ENCODE measurements at places on chromosomes 11 and 22.

DNA sequence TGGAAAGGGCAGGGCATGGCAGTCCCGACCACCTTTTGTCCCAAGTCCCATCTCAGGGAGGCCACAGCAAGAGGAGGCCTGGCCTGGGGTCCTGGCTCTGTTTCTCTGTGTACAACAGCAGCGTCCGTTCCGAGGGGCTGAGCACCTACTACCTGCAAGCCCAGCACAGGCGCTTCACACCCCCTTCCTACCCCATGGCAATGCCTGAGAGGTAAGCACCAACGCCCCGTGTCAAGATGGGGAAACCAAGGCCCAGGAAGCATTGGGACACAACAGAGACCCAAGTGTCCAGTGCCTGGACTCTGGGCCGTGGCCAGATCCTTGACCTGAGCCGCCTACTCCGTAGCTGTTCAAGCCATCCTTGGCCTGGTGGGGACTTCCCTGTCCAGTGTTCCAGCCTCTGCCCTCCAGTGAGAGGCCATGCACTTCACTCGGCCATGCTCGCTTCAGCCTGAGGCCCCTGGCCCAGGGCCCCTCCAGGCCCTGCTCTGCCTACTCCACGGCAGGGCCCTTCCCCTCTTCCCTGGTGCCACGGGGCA is 14.3 kb upstream of the TCF20 start:
- DNase-seq: no peak

- no peak for DNase-seq
These were observed 33.4 kb upstream of the EIF3D start for GRCh38 chr22:36562261-36562835.

- DNase-seq: no peak
These were observed 116.8 kb downstream of the WNT7B start for GRCh38 chr22:45860201-45860600.

DNA sequence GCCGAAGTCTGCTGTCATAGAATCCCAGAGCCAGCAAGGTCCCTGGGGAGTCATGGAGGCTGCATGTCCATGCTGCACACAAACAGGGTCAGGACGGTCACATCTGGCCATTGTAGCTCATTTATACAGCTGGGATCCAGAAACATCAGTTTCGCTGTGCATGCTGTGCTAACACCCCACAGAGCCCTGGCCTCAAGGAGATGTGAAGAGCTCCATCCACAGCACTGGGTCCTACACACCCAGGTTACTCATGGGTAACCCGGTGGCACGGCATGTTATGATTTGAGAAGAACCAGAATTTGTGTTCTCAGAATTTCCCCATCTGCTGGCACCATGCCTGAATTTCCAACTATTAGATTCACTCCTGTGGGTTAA is 146.3 kb upstream of the ARHGAP20 start:
- DNase-seq: no peak

- DNase-seq: no peak
These were observed 7.4 kb downstream of the SCARF2 start for GRCh38 chr22:20430101-20430719.

DNA sequence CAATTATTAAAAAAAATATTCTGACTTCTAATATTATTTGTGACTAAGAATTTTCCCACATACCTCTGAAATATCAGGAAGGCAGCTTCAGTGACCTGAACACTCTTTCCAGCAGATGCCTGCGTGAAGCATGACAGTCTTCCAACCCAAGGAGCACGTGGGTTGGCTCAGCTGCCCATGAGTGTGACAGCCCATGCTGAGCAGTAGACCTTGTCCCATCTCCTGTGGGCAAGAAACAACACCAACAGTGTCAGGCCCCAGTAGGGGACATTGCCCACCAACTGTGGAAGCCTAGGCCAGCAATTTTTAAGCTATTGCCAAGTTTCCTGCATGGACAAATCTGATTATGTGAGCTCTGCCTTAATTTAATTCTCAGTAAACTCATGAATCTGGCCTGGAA is 66.4 kb upstream of the OLFML1 start:
- DNase-seq: no peak

- peak; percentile 65 for DNase-seq
These were observed 16.9 kb downstream of the CTNND1 start for GRCh38 chr11:57778318-57779037.

DNA sequence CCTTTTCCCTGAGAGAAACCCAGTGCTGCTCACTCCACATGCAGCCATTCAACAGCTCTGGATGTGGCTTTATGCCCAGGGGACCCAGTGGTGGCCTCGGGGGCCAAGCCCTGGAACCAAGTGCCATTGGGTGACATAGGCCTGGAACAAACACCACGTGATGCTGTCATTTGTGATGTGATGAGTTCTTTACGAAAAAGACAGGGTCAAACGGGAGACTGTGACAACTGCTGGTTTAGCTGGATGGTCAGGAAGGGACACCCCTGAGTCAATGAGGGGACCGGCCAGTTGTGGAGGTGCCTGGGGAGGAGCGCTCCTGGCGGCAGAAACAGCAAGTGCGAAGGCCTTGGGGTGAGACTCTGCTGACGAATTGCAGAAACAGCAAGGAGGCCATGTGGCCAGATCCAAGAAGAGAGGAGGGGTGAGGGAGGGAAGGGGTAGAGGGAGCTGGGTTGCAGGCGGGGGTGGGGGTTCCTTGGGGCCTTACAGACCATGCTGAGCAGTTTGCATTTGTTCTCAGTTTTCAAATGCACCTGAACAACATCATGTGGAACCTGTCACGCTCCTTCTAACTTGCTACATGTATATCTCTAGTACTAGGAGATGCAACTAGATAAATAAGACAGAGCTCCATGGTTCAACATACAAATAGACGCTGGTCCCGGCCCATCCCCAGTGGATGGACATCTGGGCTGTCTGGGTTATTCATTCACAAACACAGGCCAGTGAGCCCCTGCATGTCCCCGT is 56.1 kb downstream of the IGLL5 start:
- DNase-seq: no peak

- DNase-seq: no peak
These were observed 24.7 kb downstream of the EXT2 start for GRCh38 chr11:44120169-44120568.

GRCh38 chr22:36580846-36581245 is 51.9 kb upstream of the EIF3D start:
- DNase-seq: no peak

DNA sequence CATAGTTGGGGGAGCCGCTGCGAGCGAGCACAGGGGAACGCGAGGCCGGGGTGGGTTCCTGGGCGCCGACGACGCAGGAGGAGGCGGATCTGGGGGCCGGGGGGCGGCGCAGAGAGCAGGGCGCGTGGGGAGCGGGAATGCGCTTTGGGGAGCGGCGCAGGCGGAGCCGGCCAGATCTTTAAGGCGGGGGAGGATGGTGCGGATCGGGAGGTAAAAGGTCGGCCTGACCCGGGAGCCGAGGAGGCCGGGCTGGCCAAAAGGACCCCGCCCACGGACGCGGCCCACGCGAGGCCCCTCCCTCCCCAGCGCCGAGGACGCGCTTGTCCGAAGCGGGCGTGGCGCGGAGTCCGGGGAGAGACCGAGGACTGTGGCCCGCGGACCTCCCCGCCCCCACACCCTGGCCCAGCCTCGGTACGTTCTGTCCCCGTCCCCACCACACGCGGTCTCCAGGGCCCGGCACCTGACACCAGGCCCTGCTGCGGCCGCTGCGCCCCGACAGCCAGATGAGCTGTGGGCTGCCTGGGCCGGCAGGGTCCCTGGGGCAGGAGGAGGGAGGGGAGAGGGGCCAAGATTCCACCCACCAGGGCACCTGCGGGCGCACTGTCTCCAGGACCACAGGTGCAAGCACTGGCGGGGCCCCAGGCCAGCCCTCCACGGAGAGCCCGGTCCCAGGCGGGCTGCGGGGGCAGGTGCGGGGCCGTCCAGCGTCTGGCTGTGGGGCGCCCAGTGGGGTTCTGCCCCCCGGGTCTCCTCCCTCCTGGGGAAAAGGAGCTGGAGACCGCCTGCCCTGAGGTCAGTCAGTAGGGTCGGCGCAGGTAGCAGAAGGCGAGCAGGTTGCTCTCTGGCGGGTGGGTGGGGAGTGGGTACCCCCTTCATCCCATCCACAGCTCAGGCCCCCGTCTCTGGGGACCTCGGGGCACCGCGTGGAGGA is 10.9 kb downstream of the PIM3 start:
- DNase-seq: no peak

All from DMS153 (cell line).